ENCODE measurements at places on chromosomes 5 and 9. TPM values are rescaled to one million over a fixed set of nuclear protein-coding genes. Genes with fewer than 3 reads are reported as not detected.

The SYK gene
- 0.18 TPM for total RNA-seq

The CARD6 gene
- total RNA-seq: 2.3 TPM

The RIOK2 gene
- total RNA-seq: 47.2 TPM

The ZNF658 gene
- total RNA-seq: 1.9 TPM

The GALNT12 gene
- 2.3 TPM for total RNA-seq

The FAM169A gene
- 3.5 TPM for total RNA-seq

The TAF11L5 gene
- total RNA-seq: not detected

The CLPTM1L gene
- 132 TPM for total RNA-seq

GRCh38 chr9:31677415-31677814 lies 707.0 kb upstream of the ACO1 start:
- no peak for DNase-seq

DNA sequence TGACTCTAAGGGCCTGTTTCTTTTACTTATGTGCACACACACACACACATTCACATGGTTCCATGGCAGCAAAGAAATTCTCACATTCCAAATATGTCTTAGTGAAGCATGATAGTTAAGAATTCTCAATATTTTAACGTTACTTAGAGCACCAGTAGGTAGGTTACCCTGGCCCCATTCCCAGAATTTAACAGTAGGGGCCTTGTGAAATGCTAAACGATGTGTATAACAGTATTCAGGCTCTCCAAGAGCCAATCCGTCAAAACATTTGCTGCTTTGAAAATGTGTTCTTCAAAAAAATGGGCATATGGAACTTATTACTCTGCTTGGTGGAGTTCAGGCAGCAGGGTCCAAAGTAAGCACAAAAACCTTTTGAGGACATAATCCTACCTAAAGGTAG lies 93.7 kb upstream of the DAB2 start:
- DNase-seq: no peak

- no peak for DNase-seq
Observed at GRCh38 chr5:56090793-56091460, 96.2 kb upstream of the IL6ST start.

DNA sequence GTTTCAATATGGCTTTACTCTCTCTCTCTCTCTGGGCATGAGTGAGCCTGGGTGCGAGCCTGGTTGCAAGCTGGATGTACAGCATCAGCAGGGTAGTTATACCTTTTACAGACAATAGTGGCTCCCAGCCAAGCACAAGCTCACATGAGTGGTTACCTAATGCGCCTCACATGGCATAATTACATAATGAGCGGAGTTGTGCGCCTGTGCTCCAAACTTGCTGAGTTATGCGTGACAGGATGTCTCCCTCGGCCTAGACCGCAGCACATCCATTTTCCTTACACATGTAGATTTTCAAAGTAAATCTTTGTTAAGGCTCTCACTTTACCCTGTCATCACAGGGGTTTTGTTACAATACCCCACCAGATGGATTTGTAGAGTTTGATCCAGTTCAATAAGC lies 233.5 kb upstream of the WWC1 start:
- DNase-seq: no peak

- no peak for DNase-seq
Observed at GRCh38 chr5:39076101-39076756, 2.0 kb upstream of the RICTOR start.

DNA sequence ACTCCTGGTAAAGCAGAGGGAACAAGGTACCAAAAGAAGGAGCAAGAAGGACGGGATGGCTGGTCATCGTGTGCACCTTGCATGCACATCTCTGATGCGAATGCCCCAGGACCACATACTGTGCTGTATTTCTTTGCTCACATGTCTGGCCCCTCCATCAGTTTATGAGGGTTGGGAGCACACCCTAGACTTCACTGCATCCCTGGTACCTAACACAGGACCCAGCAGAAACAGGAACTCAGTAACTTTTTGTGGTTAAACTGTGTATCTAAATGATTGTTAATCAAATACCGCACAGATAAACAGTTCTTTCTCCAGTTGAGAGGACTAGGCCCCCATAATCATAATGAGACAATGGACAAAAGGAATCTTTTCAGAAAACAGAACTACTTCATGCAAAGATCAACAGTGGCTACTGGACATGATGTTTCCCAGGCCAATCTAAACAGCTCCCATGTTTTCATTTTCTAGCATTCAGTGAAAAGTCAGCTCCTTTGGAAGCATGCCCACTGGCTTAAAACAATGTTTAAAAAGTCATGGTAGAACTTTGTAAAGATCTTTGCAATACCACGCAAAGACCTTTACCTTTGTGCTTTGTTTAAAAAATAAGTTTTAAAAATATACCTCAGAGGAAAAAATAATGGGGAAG lies 55.5 kb upstream of the IFNK start:
- DNase-seq: no peak

GRCh38 chr9:82763656-82764055 lies 299.3 kb downstream of the RASEF start:
- no peak for DNase-seq

DNA sequence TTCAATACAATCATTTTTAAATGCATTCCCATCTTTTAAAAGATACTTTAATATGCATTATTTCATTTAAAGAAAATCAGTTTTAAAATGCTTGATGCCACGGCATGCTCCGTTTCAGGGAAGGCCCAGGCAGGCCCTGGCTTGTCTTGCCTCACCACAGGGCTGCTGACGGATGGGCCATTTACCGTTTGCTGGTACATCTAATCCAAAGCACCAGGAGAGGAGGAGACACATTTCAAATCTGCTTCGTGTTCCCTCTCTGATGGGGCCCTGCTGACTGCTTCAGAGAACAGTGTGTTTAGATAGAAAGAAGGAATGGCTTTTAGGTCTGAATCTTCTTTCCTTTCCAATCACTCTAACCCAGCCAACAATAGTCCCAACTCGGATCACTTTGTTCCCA lies 185.2 kb downstream of the DCP2 start:
- DNase-seq: no peak

- DNase-seq: no peak
Observed at GRCh38 chr9:37004424-37004935, 29.6 kb downstream of the PAX5 start.

DNA sequence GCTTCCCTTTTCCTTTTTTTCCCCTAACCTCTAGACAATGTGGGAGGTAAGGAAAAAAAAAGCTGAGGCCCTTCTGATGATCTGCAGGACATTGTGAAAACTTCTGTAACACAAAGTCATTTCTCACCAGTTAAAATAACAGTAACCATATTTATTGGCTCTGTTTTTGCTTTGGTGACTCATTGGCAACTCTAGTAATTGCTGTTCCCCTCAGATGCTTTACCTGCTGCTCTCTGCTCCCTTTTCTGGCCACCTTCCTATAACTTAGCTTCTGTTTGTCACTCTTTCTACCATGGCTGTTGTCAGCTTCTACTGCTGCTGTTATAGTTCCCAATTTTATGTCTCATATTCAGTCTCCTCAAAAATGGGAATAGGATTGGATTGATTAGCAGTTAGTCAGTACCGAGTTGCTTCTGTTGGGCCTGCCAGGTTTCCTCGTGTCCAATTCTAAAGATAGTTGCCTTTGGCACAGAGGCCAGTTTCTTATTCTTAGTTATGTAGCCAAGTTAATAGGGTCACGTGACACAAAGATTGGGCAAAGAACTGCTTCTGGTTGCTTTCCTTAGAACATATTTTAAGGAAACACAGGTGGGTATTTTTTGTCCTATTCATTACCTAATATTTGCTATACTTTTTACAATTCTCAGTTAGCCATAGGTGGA lies 16.8 kb downstream of the SCAMP1 start:
- no peak for DNase-seq

- DNase-seq: no peak
Observed at GRCh38 chr5:132458226-132458560, 32.4 kb downstream of the IRF1 start.

DNA sequence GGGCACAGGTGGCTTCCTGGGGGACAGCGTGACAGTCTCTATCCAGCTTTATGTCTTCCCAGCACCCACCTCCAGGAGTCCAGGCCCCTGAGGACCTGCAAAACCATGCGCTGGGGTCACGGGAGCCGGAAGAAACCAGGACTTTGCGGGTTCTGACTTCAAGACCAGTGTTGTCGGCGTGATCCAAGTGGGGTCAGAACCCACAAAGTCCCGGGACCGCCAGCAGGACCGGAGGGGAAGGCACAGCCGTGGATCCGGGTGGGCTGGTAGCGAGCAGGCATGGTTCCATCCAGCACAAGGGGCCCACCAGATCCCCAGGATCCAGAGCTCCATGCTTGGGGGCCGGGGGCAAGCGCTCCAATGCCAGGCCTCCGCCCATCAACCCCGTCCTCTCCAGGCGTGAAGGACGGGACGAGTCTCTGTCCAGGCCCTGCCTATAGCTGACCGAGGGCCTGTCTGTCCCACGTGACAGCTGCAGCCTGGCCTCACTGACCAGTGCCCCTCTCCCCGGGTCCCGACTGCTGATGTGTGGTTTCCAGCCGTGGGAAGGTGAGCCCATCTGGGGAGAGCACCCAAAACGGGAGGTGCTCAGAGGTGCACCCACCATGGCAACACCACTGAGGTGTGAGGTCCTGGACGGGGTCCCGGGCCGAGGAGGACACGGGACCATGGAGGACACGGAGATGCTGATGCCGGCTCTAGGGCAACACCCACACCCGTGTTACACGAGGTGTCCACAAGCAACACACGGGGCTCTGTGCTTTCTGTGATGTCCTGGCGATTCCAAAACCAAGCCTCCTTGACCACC lies 48.9 kb downstream of the SLC12A7 start:
- DNase-seq: no peak

DNA sequence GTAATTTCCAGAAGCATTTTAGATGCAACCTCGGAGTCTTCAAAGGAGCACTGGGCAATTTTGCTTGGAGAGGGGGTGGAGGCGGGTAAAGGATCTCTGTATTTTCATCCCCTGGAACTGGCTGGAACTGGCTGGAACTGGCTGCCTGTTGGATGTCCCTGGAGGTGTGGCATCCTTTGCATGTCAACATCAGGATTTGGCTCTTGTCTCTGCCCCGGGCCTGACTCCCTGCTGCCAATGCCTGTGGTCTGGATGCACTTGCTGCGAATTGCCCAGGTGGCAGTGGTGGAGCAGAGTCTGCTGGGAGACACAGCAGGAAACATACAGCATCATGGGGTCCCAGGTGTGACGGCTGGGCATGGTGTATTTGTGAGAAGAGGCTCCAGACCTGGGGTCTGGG lies 391.3 kb downstream of the GADD45G start:
- no peak for DNase-seq

DNA sequence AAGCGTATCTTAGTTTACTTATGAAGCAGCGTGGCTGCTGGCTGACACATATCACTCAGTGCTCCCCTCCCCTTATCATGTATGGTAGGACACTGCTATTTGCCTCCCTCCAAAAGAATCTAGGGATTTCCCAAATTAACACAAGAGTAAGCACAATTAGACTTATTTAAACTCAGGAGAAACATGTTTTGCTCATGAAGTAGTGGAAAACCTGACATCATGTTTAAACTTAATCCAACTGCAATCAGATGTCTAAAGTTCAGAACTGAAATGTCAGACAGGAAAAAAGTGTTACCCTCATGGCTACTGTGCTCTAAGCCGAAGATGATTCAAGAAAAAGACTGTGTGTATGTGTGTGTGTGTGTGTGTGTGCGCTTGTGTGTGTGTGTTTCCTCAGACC lies 324.1 kb upstream of the TNC start:
- DNase-seq: no peak

GRCh38 chr5:72244862-72245371 lies 75.1 kb downstream of the MRPS27 start:
- no peak for DNase-seq

DNA sequence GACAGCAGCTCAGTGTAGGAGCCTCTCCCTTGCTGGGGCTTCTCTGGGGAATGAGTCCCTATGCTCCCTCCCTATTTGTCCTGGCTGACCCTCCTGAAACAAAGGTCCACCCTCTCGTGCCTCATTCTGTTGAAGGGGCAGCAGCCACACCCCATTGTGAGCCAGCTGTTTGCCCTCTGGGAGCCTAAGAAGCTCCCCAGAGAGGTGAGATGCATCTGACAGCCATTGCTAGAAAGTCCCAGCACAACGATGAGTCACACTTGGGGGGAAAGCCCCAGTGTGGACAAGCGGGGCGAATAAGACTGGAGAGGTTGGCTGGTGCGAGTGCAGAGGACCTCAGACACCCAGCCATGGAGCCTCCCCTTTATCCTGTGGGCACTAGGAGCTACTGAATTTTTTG lies 101.4 kb downstream of the PPARGC1B start:
- peak; percentile 69 for DNase-seq

GRCh38 chr9:2727966-2728613 lies 10.8 kb downstream of the KCNV2 start:
- no peak for DNase-seq

DNA sequence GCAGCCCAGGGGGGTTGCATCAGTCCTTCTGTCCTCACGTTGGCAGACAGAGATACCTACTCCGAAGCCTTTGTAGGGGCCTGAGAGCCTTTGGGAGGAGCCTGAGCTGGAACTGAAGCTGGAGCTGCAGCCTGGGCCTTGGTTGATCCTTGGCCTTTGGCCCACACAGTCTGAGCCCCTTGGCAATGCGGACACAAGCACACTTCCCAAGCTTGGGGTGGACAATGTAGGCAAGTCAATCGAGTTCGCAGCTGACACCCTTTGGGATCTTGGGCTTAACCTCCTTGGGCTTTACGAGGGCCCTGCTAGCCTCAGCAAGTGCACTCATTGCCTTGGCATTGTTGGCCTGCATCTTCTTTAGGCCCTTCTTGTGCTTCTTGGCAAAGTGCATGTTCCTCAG lies 5.9 kb downstream of the CSNK1A1 start:
- DNase-seq: no peak

DNA sequence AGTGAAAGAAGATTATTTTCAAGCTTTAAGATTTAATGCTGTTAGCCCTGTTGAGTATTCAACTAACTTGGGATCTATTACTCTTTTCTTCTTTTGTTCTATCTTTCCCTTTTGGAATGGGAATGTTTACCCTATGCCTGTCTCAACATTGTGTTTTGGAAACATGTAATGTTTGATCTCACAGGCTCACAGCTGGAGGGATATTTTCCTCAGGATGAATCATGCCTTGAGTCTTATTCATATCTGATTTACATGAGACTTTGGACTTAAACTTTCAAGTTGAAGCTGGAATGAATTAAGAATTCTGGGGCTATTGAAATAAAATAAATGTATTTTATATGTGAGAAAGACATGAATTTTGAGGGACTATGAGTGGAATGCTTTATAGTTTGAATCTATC lies 607.8 kb upstream of the PTGER4 start:
- DNase-seq: no peak

DNA sequence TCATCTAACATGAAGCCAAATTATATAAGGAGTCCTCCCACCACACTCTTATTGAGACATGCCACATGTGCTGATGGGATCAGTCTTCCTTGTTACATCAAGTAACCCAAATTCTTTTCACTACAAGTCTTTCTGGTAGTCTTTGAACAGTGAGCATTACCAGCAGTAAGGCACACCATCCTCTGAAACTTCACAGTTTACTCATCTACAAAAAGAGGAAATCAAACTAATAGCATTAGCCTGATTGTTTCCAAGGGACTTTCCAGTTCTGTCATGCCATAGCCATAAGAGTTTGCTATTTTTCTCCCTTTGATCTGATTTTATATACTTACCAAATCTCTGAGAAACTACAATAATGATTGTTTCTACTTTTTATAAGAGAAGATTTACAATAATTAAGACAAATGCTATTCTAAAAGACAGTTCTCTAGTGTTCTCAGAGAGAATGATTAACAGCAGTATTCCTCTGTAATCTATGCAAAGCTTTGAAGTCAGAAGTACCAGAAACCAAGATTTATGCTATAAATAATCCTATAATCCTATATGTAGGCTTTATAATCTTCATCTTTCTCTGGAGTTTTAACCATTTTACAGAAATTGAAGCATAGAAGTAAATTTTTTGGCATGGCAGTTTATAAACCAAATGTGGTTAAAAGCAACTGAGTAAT lies 166.2 kb upstream of the ACO1 start:
- DNase-seq: no peak

- no peak for DNase-seq
Observed at GRCh38 chr9:99392986-99393385, 170.9 kb downstream of the SEC61B start.

All from activated T-helper 1 cell treated with anti-CD3 and anti-CD28 coated beads, Interleukin-12 subunit alpha, Interleukin-12 subunit beta, Interleukin-2, Interleukin-4 antibody, amounts not matched to agents 30 ng/mL and 10 ng/mL and 1 ng/mL, durations not matched to agents 14 hours and 24 hours and 36 hours (primary cell).